ENCODE measurements at places on chromosomes 12 and 14.

DNA sequence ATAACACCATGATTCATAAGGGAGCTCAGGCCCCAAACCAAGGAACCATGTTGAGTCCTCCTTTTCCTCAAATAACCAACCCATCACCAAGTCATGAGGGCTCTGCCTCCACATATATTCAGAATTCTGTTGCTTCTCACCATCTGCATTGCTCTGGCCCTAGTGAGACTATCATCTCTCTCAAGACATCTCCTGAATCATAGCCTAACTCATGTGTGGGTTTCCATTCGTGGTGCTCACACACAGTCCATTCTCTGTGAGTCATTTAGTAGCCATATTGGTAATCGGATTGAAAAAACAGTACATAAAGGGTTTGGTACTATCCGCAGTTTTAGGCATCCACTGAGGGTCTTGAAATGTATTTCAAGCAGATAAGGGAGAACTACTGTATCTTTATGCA lies 5.1 kb upstream of the SLC38A2 start:
- DNase-seq = no peak

GRCh38 chr14:39247256-39247655 lies 13.5 kb downstream of the MIA2 start:
- DNase-seq = no peak

DNA sequence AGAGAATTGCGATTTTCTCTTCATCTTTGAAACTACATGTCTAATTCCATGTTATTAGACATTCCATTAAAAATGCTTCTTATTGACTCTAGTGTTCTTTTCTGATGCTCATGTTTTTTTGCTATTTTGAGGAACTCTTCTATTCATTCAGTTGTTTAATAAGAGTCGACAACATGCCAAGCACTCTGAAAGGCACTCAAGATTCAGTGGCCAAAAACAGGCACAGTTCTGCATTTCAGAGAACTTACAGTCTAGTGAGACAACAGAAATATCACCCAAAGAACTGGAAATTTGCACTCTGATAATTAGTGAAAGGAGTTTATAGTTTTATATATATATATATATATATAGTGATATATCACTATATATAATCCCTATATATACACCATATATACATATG lies 111.7 kb downstream of the TSHR start:
- no peak for DNase-seq

DNA sequence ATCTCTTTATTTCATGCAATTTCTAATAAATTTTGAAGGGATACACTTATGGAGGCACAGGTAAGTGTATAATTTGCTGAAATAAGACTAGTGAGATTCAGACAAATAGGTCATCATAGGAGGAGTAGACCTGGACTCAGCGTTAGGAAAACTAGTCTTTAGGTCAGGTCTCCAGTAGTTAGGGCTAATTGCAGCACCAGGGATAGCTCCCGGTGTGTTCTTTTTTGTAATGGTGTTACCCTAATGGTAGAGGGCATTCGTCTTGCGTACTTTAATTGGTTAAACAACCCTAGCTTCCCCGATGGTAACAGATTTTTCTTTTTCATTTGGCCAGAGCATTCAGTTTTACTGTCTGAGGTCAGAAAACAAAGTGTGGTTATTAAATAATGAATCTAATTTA lies 64.9 kb downstream of the ARID2 start:
- no peak for DNase-seq

DNA sequence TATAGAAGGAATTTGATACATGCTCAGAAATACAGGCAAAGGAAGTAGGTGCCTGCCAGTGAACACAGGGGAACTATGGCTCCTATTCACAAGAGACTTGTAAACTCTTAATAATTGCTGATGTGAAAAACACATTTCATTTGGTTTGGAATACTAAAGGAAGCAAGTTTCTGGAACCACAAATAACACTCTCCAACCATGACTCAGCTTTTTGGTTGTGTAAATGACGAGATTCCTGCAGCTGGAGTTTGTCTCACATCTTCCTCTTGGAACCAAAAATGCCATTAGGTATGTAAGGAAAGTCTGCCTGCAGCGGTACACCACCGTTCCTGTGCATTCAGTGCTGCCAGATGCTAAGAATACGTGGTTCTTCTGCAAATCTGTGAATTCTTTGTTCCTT lies 4.5 kb upstream of the OR11H6 start:
- no peak for DNase-seq

DNA sequence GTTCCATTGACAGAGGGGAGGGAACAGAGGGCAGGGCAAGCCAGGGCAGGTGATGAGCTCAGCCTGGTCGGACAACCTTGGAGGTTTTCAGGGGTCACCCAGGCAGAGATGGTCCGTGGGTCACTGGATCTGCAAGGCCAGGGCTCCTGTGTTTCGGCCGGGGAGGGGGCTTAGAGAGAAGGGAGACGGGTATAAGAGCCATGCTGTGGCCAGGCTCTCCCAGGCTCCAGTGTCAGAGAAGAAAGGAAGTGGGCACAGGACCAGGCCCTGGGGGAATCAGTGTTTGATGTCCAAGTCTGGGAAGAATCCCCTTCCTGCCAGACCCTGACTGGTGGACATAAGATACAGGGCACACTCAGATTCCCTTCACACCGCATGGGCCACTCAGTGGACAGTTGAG lies 36.9 kb downstream of the DIO3 start:
- DNase-seq = no peak

- DNase-seq = no peak
Measured at GRCh38 chr14:102496958-102497744, 12.4 kb downstream of the ANKRD9 start.

GRCh38 chr12:65504417-65504816 lies 225.9 kb downstream of the MSRB3 start:
- DNase-seq = no peak

GRCh38 chr12:31765931-31766330 lies 37.1 kb upstream of the AMN1 start:
- no peak for DNase-seq

GRCh38 chr12:65918021-65918420 lies 93.7 kb downstream of the HMGA2 start:
- no peak for DNase-seq

DNA sequence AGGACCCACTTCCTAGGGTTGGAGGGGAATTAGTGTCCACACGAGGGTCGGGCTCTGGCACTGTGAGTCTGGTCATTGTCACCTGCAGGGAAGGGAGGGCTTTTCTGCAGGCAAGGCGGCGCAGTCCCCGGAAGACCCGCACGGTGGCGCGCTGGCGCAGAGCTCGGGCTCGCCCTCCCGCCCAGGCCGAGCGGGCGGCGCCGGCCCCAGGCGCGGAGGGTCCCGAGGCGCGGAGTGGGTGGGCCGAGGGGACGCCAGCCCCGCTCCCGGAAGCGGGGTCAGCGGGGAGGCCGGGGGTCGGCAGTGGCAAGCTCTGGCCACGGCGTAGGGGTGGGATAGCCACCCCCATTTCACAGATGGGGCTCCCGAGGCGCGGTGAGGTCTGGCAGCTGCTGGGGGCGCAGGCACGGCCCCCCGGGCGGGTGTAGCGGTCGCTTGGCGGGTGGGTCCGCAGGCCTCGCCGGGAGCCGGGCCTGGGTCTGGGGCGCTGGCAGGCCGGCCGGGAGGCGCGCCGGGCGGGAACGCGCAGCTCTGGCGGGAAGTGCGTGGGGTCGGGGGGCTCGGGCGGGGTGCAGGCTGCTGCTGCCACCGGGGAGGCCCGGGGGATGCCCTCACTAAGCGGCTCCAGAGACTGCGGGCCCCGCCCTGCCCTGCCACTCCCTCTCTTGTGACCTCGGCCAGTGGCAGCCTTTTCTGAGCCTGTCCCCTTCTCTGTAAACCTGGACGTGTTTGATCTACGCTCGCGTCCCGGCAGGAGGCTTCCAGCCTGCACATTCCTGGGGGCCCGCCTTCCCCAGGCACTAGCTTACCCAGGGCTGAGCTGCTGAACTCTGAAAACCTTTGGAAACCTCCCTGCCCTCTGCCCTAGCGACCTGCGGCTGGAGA lies 46.1 kb downstream of the CYP46A1 start:
- peak; percentile 67 for DNase-seq

- DNase-seq = no peak
Measured at GRCh38 chr12:22692964-22693555, 68.1 kb downstream of the ETNK1 start.

DNA sequence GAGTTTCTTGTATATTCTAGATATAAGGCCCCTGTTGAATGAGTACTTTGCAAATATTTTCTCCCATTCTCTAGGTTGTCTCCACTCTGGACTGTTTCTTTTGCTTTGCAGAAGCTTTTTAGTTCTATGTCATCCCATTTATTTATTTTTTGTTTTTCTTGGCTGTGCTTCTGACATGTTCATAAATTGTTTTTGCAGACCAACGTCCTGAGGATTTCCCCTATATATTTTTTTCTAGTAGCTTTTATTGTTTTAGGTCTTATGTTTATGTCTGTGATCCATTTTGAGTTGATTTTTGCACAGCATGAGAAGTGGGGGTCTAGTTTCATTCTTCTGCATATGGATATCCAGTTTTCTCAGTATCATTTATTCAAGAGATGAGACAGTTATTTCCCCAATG lies 70.4 kb upstream of the BTG1 start:
- DNase-seq = no peak

DNA sequence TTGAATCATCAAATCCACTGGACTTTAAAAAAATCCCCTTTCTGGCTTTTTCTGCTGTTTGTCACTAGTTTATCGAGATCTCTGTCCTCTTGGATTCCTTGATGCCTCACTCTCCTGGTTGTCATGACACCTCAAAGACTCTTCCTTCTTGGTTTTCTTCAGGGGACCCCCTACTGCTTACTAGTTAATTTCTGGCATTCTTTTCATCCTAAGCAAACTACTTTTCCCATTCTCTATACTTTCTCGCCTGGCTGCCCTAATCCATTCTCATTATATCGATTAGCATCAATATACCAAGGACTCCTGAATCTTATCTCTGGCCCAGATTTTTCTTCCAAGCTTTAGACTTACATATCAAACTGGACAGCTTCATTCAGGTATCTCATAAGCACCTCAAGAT lies 98.6 kb downstream of the NEDD1 start:
- DNase-seq = no peak

- DNase-seq = no peak
Measured at GRCh38 chr12:26878661-26879119, 45.7 kb upstream of the ITPR2 start.

DNA sequence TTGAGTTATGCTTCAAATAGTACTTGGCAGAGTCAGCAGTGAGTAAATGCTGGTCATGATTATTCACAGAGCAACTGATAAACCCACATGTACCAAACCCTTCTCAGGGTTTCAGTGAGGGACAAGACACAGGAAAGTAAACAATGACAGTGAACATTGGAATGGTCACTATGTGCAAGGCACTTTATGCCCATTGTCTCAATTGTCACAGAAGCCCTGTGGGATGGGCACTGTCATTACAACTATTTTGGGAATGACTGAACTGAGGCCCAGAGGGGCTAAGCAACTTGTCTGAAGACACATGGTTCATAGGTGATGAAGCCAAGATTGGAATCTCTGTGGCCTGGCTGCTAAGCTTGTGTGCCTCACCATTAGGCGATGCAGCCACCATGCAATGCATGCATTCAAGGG lies 238.5 kb downstream of the RBM19 start:
- no peak for DNase-seq

GRCh38 chr12:72323881-72324280 lies 51.7 kb downstream of the TRHDE start:
- no peak for DNase-seq

DNA sequence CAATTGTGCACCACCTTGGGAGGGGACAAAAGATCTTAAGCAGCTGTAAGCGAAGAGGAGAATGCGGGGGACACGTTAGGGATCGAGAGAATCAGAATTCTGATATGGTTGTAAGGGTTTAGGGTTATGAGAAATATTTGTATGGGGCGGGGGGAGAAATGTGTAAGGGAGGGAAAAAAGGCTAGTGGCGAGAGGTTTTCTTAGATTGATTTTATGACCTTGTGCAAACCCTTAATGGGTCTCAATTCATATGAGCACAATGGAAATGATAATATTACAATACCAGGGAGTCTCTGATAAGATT lies 396 bp downstream of the NDUFA9 start:
- DNase-seq = no peak
